Small intestine (tissue), 16 donors: ENCODE measurements at places on chromosomes 5 and 9. TPM values are rescaled to one million over a fixed set of nuclear protein-coding genes. Genes with fewer than 3 reads are reported as not detected.

Gene DAB2IP
- polyA plus RNA-seq, result 13.8 TPM

Gene SH3PXD2B
- polyA plus RNA-seq, result 11.0 TPM

Gene CNTNAP3B
- polyA plus RNA-seq, result 0.22 TPM

Gene PTPRD
- 5.1 TPM for polyA plus RNA-seq

Gene SOHLH1
- not detected for polyA plus RNA-seq

Gene CD14
- polyA plus RNA-seq, result 3.1 TPM

Gene WWC1
- polyA plus RNA-seq, result 65.1 TPM

Gene EMB
- 86.1 TPM for polyA plus RNA-seq

Gene ROR2
- 3.2 TPM for polyA plus RNA-seq

Gene PTAR1
- polyA plus RNA-seq, result 5.9 TPM

- peaks cover 5% of the 10 kb centered on the region for H3K36me3 ChIP-seq
- DNase-seq, result no peak
- peak overlapping the region; percentile 85 for H3K27ac ChIP-seq
- H3K27me3 ChIP-seq, result no peaks in the 10 kb centered on the region
Observed at GRCh38 chr5:134758176-134758503, 439 bp upstream of the DDX46 start.

DNA sequence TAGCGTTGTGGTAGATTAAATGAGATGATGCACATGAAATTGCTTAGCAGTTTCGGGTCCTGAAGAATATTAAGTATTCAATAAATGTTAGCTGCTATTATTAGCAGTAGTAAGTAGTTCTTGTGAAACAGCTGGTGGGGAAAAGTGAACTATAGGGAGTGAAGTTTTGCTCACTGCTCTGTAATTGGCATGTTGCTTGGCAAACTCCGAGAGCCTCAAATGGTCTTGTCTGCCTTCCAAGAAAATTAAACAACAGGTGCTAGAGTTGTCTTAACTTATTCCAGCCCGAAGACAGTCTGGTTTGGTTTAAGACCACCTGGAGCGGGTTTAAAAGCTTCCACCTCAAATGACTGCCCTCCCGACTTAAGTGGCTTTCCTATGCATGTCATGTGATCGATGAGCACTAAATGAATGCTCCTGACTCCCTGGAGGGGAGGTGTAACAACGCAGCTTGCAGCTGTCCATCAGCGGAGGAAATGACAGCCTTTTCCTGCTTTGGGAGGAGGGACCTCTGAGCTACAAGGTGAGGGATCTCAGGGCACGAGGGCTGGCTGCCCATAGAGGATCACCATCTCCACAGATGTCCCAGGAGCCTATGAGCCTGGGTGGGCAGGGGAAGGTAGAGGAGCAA is 202.9 kb upstream of the PANK3 start:
- H3K4me3 ChIP-seq, result no peak overlapping the region
- H3K27ac ChIP-seq, result no peak overlapping the region
- no peak for DNase-seq
- H3K36me3 ChIP-seq, result no peaks in the 10 kb centered on the region

DNA sequence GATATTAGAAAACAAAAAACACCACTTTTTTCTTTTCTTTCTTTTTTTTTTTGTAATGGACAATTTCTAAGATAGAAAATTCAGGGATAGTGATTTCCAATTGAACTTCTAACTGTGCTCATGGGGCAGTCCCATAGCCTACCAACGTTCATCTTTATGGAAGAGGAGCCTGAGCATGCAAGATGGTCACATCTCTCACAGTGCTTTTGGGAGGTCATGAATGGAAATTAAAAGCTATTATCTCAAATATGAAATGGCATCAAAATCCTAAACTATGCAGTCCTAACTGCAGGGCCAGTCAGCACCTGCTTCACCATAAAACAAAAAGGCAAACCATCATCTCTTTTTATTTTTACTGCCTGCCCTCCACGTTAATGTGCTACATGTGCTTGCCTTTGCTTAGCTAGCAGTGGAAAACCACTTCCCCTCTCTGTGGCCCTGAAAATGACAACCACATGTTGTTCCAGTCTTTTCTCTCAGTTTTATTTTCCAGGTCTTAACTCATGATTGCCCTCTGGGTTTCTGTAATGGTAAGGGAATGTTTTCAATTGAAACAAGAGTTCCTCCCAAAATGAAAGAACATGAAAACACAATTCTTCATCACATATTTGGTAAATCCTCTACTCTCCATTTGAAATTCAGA is 16.7 kb downstream of the IFNB1 start:
- no peaks in the 10 kb centered on the region for H3K27me3 ChIP-seq
- peak; percentile 31 for DNase-seq
- H3K4me1 ChIP-seq, result no peaks in the 10 kb centered on the region

GRCh38 chr5:176360894-176361436 is 599 bp downstream of the KIAA1191 start:
- H3K4me1 ChIP-seq, result no peaks in the 10 kb centered on the region
- H3K4me3 ChIP-seq, result peak overlapping the region; percentile 92
- peaks cover 10% of the 10 kb centered on the region for H3K27me3 ChIP-seq
- peak; percentile 20 for DNase-seq
- peak overlapping the region; percentile 80 for H3K27ac ChIP-seq

- no peak overlapping the region for H3K4me3 ChIP-seq
- no peak overlapping the region for H3K27ac ChIP-seq
- DNase-seq, result no peak
- no peaks in the 10 kb centered on the region for H3K27me3 ChIP-seq
Observed at GRCh38 chr9:73742412-73742811, 590.7 kb downstream of the ANXA1 start.

- no peak for DNase-seq
- H3K27ac ChIP-seq, result no peak overlapping the region
- H3K4me1 ChIP-seq, result no peaks in the 10 kb centered on the region
- H3K27me3 ChIP-seq, result no peaks in the 10 kb centered on the region
- H3K36me3 ChIP-seq, result no peaks in the 10 kb centered on the region
Observed at GRCh38 chr9:2979957-2980610, 136.2 kb upstream of the PUM3 start.

- no peaks in the 10 kb centered on the region for H3K36me3 ChIP-seq
- no peak for DNase-seq
- H3K4me3 ChIP-seq, result no peak overlapping the region
- no peaks in the 10 kb centered on the region for H3K27me3 ChIP-seq
- H3K27ac ChIP-seq, result no peak overlapping the region
- no peaks in the 10 kb centered on the region for H3K4me1 ChIP-seq
Observed at GRCh38 chr5:175854231-175855040, 16.9 kb upstream of the CPLX2 start.

- H3K27me3 ChIP-seq, result peaks cover 28% of the 10 kb centered on the region
- H3K36me3 ChIP-seq, result no peaks in the 10 kb centered on the region
- H3K4me1 ChIP-seq, result no peaks in the 10 kb centered on the region
- H3K4me3 ChIP-seq, result no peak overlapping the region
Observed at GRCh38 chr9:132135456-132135855, 26.4 kb upstream of the NTNG2 start.

GRCh38 chr9:133635098-133635497 is 1.1 kb upstream of the DBH start:
- H3K27ac ChIP-seq, result no peak overlapping the region
- H3K4me3 ChIP-seq, result no peak overlapping the region
- no peaks in the 10 kb centered on the region for H3K4me1 ChIP-seq
- peaks cover 4% of the 10 kb centered on the region for H3K27me3 ChIP-seq

- no peaks in the 10 kb centered on the region for H3K4me1 ChIP-seq
- DNase-seq, result no peak
- no peaks in the 10 kb centered on the region for H3K27me3 ChIP-seq
- H3K4me3 ChIP-seq, result no peak overlapping the region
- H3K27ac ChIP-seq, result no peak overlapping the region
Observed at GRCh38 chr5:3029396-3029795, 277.9 kb upstream of the IRX2 start.

DNA sequence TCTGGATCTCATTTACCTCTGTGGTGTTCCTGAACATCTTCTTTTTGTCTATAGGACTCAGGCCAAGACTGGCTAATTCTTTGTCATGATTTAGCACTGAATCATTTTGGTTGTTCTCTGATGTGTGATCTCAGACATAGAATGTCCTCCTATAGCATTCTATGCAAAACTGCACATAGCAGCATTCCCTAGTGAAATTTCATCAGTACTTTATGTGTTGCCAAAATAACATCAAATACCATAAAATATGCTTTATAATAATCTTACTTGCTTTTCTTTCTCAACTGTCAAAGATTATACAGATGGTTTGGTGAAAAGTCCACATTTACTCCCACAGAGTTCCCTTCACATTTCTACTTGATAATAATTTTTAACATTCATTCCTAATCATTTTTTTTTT is 115.7 kb upstream of the MPDZ start:
- H3K27ac ChIP-seq, result no peak overlapping the region
- H3K36me3 ChIP-seq, result no peaks in the 10 kb centered on the region
- H3K4me3 ChIP-seq, result no peak overlapping the region
- DNase-seq, result no peak
- H3K4me1 ChIP-seq, result no peaks in the 10 kb centered on the region

- no peaks in the 10 kb centered on the region for H3K36me3 ChIP-seq
- no peak for DNase-seq
- H3K27ac ChIP-seq, result no peak overlapping the region
- H3K27me3 ChIP-seq, result no peaks in the 10 kb centered on the region
- H3K4me1 ChIP-seq, result no peaks in the 10 kb centered on the region
Observed at GRCh38 chr9:14936491-14936890, 26.3 kb upstream of the FREM1 start.

DNA sequence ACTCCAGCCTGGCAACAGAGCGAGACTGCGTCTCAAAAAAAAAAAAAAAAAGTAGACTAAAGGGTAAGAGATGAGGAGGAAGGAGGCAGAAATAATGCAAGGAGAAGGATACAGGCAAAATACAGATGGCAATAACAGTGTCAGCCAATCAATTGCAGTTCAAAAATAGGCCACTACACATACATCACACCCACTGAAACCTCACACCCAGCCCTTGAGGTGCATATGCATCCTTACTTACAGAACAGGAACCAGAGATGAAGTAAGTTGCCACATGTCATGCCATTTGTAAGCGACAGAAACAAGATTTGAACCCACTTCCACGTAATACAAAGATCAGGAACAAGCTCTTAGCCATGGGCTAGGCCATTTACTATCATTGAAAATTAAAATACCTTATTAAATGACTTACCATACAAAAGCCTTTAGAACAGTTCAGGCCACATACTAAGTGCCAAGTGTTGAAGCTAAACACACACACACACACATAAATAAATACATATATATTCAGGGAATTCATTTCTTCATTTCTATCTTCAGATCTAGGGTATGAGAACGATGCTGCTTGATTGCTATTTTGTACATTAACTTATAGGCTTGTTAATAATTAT is 98.4 kb downstream of the FNBP1 start:
- peak overlapping the region; percentile 29 for H3K27ac ChIP-seq
- peaks cover 2% of the 10 kb centered on the region for H3K36me3 ChIP-seq
- no peak overlapping the region for H3K4me3 ChIP-seq

DNA sequence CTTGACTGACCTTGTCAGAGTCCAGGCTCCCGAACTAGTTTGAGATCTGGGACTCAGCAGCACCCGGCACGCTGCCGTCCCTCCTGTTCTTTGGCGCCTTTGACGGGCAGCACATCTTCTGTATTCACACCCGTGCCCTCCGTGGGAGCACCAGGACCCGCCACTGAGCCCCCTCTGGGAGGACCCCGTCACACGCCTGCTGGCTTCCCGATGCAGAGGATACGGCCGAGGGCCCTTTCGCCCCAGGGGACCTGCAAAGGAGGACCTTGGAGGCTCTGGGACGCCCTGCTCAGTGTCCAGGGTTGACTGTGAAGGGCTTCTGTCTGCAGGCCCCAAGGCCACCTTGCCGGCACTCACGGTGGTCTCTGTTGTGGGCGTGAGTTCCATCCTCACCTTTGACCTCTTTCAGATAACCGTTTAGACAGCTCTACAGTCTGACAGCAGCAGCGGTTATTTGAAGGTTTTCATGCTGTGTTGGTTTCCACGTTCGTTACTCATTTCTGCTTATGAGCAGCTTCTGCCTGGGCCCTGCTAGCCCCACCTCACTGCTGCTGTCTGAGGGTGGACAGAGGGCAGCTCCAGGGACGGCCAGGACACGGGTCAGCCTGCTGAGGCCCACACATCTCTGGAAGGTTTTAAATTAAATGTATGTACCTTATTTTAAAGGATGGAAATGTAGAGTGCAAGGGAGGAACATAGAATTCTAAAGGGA is 12.6 kb upstream of the EXOC3 start:
- H3K4me1 ChIP-seq, result no peaks in the 10 kb centered on the region
- H3K27ac ChIP-seq, result no peak overlapping the region
- no peak for DNase-seq

- peak within 1 kb of the TSS; percentile 66 for H3K4me3 ChIP-seq
- no peaks in the 10 kb centered on the region for H3K36me3 ChIP-seq
- H3K27me3 ChIP-seq, result peaks cover 25% of the 10 kb centered on the region
Observed at GRCh38 chr9:125747053-125747764, at the start of gene PBX3. PBX3 (plus strand) TSS chr9:125747373.

DNA sequence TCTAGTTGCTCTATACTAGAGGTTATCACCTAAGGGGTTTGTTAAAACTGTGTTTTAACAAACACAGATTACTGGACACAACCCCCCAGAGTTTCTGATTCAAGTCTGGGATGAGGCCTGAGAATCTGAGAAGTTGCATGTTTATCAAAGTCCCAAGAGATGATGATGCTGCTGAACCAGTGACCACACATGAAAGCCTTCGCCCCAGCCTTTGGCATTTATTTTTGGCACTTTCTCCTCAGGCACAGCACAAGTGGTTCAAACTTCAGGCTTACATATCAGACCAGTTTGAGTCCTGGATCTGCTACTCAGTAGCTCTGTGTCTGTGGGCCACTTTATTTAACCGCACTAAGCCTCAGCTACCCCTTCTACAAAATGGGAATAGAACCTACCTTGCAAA is 407.2 kb upstream of the PIK3R1 start:
- H3K4me3 ChIP-seq, result no peak overlapping the region
- peaks cover 3% of the 10 kb centered on the region for H3K4me1 ChIP-seq
- no peaks in the 10 kb centered on the region for H3K27me3 ChIP-seq

DNA sequence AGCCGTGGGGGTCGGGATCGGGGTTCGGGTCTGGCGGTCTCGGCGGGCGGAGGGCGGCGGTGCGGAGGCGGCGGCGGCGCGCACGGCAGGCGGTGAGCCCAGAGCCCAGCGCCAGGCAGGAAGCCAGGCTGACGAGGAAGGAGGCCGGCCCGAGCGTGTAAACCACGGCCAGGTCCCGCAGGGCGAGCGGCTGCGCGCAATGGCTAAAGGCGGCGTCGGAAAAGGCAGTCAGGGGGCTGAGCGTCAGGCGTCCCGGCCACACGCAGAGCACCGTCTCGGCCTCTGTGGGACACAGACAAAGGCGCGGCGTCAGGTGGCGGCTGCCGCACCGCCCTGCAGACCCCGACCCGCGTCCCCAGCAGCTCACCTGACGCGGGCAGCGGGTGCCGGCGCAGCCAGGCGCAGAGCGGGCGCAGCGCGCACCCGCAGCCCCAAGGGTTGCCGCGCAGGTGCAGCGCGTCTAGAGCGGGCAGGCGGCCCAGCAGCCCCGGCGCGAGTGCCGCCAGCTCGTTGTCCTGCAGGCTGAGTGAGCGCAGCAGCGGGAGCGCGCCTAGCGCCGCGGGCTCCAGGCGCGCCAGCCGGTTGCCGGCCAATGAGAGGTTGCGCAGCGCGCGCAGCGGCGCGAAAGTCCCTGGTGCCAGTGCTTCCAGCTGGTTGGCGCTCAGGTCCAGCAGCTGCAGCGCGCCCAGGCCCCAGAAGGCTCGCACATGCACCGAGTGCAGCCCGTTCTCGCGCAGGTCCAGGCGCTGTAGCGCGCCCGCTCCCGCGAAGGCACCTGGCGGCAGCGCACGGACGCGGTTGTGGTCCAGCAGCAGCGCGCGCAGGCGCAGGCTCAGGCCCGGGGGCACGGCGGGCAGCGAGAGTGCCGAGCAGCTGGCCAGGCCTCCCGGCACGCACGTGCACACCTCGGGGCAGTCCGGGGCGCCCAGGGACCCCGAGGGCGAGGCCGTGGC is 671 bp downstream of the LRRC26 start:
- H3K27me3 ChIP-seq, result peaks cover 6% of the 10 kb centered on the region
- DNase-seq, result peak; percentile 79
- no peaks in the 10 kb centered on the region for H3K4me1 ChIP-seq
- H3K4me3 ChIP-seq, result no peak overlapping the region
